ENCODE measurements at places on chromosomes 5 and 9.

DNA sequence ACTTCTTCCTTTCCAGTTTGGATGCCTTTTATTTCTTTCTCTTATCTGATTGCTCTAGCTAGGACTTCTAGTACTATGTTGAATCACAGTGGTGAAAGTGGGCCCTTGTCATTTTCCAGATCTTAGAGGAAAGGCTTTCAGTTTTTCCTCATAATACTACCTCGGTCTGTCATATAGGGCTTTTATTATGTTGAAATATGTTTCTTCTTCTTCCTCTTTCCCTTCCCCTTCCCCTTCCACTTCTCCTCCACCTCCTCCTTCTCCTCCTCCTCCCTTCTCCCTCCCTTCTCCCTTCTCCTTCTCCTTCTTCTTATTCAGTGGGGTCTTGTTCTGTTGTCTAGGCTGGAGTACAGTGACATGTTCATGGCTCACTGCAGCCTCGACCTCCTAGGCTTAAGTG is 9.2 kb upstream of the TERT start:
- DNase-seq, result no peak

DNA sequence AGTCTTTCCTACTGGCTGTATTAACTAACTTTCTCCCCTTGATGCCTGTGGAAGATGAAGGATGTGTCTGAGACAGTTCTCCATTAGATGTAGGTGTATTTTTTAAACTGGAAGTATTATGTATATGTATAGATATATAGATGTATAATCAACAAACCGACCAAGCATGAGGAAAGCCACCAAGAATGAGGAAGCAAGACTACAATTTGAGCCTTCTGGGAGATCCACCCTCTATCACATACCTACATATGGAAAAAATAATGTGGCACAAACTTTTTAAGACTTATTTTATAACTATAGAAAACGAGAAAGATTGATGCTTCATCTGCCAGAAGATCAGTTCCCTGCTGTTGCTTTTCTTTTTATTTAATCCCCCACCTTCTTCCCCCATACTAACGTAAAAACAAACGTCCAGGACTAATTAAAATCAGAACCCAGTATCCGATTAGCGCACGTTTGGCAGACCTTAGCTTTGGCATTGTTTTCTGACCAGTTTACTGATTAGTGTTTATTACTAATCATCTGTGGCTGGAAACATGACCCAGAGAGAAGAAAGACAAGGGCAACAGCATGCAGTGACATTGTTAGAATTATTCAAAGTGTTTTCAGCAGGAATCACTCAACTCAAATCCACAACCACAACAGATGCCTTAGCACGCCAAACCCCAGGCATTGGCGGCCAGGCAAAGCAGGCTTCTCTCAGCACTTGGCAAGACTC is 490.2 kb downstream of the EBF1 start:
- DNase-seq, result no peak

DNA sequence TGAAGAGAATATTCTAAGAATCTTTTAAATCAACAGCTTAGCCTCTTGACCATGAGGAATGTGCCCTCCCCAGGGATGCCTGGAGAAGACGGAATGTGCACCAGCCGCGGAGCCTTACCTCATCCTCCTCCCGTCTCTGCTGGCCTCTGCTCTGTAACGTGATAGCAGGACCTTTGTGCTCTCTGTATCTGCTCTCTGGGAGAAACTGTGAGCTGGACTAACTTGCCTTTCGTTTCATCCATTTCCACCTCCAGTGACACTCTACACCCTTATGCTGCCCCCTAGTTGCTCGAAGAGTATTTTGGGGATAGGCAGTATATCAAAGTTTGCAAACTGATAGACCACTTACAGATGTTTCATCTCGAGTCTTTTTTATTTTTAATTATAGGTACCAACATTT is 141.4 kb downstream of the NPR3 start:
- peak; percentile 98 for DNase-seq

DNA sequence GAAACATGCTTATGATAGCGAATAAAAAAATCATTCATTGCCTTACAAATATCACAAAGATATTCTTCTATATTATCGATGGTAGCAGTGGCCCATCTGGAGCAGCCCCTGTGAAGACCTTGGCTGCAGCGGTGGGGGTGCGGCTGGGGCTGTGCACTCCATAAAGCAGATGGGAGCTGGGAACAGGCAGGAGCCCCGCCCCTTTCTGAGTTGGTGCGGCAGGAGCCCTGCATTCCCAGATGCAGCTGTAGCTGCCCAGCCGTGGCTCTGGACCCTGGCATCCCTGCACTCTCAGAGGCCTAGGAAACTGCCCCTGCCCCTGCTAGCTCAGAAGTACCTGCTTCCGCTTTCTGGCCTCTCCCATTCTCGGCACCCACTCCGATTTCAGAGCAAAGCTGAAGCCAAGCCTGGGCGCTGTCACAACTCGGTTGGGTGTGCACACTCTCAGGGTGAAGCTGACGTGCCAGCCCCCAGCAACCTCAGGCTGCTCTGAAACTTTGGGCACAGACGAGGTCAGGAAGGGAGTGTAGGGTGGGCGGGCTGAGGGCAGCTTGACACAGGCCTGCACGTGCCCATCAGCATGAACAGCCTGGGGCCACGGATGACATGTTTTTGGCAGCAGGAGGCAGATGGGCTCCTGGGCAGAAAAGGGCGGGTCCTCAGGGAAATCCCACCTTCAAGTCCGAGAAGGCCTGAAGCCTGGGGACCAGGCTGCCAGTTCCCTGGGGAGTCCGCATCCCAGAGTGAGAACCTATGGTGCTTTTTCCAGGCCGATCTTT is 1440.8 kb upstream of the ACO1 start:
- no peak for DNase-seq

DNA sequence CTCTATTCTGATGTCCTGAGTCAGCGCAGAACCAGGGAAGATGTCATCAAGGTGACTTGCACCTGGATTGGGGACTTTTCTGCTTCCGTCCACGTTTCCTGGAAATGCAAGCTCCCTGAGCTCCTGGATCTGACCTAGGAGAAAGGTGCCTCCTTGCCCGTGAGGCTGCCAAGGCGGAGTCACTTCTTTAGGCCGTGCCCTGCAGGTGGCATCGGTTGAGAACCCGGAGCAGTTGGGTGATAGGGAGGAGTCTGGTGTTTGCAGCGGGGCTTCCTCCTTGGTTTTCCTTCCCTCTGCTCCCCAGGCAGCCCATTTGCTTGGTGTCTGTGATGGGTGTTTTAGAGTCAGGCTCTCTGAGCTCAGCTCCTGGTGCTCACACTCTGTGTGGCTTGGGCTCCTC is 15.2 kb downstream of the NANS start:
- no peak for DNase-seq
